ENCODE measurements at places on chromosomes 11 and 22. TPM values are rescaled to one million over a fixed set of nuclear protein-coding genes. Genes with fewer than 3 reads are reported as not detected.

ZDHHC8 gene
- polyA plus RNA-seq = 36.9 TPM

TPH1 gene
- polyA plus RNA-seq = 0.48 TPM

DNA sequence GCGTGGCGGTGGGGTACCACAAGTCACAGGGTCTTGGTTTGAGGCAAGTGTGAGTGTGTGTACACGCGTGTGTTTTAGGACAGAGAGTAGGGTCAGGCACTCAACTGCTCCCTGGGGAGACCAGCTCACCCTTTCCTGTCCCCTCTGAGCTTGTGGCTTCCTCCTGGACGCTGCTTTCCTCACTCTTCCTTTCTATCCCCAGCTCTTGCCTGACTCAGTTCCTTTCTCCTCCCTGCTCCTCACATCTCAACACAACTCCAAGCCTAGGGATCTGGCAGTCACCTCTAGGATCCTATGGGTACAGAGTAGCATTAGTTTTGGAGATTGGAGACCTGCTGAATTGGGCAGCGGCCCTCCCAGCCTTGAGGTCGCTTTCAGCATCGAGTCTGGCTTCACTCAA, 4.1 kb downstream of the CLCF1 start:
- DNase-seq = no peak

DNA sequence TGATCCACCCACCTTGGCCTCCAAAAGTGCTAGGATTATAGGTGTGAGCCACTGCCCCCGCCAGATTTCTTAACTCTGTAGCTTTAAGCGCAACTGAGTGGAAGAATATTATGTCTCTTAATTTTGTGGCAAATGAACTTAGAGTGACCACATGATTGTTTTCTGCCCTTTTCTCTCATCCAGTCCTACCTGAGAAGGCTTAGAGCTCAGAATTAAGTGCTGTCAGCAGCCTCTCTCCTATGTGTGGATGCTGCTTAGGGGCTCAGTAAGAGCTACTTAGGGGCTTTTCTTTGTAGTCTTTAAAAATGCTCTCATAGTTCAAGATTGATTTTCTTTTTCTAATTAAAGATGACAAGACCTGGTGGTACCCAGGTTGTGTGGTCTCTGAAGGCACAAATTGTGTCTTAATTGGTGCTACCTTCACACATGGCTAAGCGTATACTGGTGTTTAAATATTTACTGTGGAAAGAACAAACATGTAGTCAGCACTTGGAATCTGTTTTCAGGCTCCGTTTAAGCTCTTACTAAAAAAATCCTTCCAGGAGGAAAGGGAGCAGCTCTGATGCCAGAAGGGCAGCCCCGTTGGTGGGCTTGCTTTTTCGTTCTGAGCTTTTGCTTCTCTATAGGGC, 59.3 kb downstream of the DEPDC5 start:
- no peak for DNase-seq

MYO18B gene
- 72.5 TPM for polyA plus RNA-seq

GRCh38 chr11:19311308-19312030, 70.7 kb upstream of the E2F8 start:
- peak; percentile 75 for DNase-seq

PRR5 gene
- 19.5 TPM for polyA plus RNA-seq

- DNase-seq = no peak
These were observed 23.4 kb upstream of the BDNF start for GRCh38 chr11:27723687-27724086.

DNA sequence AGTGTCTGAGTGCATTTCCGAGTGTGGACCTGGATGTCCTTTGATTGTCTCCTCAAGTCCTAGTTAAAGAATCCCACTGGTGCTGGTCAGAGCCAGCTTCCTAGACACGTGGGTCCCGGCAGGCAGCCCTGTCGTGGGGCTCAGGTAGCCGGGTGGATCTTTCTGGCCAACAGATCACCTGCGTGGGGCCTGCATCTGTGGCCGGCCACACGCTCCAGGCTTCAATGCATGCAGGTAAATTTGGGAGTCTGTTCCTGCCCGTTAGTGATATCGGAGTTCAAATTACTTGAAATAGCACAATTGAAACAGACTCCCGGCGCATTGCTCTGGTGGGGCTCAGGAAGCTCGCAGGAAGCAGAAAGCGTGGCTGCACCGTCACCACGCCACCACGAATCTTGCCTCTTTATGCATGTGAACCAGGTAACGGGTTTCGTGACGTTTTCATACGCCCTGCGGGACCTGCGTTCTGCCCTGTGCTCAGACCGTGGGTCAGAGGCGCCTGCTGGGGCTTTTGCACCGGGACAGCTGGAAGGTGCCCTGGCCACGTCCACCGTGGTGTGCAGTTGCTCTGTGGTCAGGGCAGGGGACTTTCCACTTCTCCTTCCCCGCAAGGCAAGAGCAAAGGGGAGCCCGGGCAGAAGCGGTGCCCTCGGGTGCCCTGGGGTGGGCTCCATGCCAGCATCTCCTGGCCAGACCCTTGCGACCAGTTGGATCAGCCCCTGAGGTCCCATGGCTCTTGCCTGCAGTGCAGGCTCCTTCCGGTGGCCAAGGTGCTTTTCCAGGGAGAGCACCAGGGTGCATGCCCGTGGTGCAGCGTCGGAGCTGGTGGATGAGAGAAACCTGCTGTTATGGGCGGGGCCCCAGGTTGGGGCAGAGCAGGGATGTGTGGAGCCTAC, 803.5 kb downstream of the BRD1 start:
- DNase-seq = no peak

GAL3ST1 gene
- 3.1 TPM for polyA plus RNA-seq

DNA sequence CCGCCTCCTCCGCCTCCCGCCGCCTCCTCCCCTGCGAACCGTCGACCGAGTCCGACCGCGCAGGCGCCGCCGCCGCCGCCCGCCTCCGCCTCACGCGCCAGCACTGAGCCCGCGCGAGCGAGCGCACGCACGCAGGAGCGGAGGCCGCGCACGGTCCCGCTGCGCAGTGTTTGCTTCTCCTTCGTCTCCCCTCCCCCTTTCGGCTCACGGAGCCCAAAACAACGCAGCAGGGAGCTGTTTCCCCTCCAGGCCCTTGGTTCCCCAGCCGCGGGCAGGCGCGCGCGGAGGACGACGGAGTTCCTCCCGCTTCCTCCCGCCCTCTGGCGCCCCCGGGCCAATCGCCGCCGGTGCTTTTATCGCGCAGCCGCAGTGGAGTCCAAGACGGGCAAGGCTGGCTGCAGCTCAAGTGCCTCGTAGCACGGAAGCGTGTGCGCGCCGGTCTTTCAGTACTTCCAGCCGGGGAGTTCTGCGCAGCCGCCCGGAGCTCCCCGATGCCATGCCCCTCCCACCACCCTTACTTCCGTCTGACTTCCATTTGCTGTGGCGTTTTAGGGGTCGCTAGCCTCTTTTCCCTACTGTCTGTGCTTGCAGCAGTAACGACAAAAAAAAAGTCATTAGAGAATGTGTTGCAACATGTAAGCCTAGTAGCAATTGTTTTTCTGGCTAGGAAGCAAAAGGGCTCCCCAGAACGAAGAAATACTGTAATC, at the start of gene HNRNPUL2:
Gene HNRNPUL2 (minus strand): TSS at position 293 of the 707 bp plus-strand sequence. CDS start 301 bp downstream, outside the sequence.
- DNase-seq = peak; percentile 100

- DNase-seq = no peak
These were observed 20.8 kb downstream of the TOLLIP start for GRCh38 chr11:1288426-1289151.

XKR3 gene
- not detected for polyA plus RNA-seq

POU2AF1 gene
- polyA plus RNA-seq = 0.11 TPM

DNA sequence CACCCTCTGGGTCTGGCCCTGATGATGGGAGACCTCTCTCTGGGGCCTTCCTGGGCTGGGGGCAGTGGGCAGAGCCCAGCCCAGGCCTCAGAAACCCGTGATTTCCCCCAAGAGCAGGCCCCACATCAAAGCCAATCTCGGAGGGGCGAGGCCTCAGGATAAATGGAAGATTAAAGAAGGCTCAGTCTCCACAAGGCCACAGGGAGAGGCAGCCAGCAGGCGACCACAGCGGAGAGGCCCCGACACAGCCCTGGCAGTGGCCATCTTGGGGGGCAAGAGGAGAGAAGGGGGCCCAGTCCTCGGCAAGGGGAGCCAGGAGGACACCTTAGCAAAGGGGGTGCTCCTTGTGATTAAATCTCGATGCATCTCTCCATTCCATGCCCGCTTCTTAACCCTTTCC, 12.5 kb upstream of the CREB3L1 start:
- DNase-seq = no peak

DNA sequence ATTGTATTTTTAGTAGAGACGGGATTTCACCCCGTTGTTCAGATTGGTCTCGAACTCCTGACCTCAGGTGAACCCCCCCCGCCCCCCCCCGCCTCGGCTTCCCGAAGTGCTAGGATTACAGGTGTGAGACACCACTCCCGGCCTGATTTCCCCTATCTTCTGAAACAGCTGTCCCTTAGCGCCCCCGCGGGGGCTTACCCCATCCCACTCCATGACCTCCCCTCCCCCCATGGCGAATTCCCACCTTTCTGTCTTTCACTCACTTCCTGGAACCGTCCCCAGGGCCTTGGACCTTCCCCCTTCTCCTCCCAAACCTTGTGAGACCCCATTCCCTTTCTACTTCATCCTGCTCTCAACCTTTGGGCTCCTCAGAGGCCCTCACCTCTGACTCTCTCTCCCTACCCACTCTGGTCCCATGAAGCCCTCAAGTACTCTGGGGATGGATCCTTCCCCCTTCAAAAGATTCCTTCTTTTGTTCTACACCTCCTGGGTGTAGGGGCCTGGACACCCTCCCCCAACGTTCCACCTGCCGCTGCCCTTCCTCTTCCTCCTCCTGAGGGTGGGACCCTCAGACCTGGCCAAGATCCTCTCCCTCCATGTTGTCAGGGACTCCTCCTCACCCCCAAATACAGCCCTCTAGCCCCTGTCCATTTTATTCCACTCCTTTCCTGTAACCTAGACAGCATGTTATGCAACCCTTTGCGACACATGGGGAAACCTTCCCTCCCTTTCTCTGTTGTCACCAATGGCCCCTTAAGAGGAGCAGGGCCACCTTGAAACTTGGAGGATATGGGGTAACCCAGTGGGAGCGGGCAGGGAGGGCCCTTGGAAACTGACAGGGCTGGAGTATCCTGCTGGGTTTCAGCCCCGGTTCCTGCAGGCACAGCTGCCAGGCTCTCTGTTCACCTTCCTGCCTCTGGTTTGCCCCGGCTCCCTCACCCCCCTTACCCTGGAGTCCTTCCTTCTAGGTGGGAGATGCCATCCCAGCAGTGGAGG, 1.1 kb downstream of the PRDX5 start:
- DNase-seq = no peak

MFNG gene
- polyA plus RNA-seq = 9.4 TPM

TSPAN18 gene
- polyA plus RNA-seq = 49.0 TPM

CSF2RB gene
- 2.1 TPM for polyA plus RNA-seq

- no peak for DNase-seq
These were observed 33.4 kb downstream of the STIM1 start for GRCh38 chr11:3888876-3889275.

DNA sequence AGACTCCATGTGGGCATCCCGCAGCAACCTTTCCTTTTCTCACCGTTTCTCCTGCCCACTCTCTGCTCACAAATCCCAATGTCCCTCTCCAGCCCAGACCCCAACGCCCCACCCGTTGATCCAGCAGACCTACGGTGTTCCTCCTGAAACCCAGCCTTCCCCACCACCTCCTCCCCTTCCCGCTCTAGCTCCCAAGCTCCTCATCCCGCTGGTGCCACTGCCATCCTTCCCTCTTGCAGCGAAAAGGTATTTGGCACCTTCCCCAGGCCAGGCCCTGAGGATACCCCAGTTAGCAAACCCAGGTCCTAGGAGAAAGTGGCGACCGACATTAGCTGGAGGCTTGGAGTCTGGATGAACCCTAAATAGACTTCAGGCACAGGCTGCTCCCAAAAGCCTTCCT, 84.0 kb upstream of the RTL6 start:
- no peak for DNase-seq

DNA sequence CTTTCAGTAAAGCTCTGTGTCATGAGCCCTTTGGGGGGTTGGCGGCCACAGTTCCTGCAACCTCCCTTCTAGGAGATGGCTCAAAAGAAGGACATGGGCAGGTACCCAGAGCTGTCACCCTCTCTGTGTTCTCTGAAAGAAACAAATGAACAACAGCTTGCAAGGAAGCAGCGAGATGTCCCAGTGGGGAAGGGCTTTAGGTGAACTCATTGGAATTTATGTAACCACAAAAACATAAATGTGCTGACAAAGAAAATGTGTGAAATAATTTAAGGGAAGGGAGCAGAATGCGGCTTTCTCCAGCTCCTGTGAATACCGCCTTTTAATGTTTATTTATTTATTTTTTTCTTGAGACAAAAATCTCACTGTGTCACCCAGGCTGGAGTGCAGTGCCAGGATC, 3.3 kb downstream of the PARVG start:
- no peak for DNase-seq

PHF21B gene
- 0.57 TPM for polyA plus RNA-seq
